A549 treated with DMSO at 1 μM for 4 hours (cell line): ENCODE measurements at places on chromosomes 13 and 19. TPM values are rescaled to one million over a fixed set of nuclear protein-coding genes. Genes with fewer than 3 reads are reported as not detected.

The CFAP97D2 gene
- total RNA-seq: not detected in 5 replicates

The APOC4 gene
- total RNA-seq: not detected in 5 replicates

The RNF113B gene
- not detected in 5 replicates for total RNA-seq

The IL4I1 gene
- 0.58 to 1.2 TPM (median 0.76 TPM) in 5 replicates for total RNA-seq

The GFY gene
- 0.07 to 0.22 TPM (median 0.18 TPM) in 4 of 5 replicates, not detected in the other for total RNA-seq

The GPR12 gene
- total RNA-seq: not detected in 5 replicates

The MLNR gene
- total RNA-seq: 0.25 to 0.66 TPM (median 0.53 TPM) in 5 replicates

The ZNF99 gene
- not detected in 5 replicates for total RNA-seq

The SMIM7 gene
- total RNA-seq: 66.7 to 75.4 TPM (median 74.2 TPM) in 5 replicates

The ZNF626 gene
- total RNA-seq: not detected in 5 replicates

The TIMM44 gene
- total RNA-seq: 23.8 to 33.8 TPM (median 29.2 TPM) in 5 replicates

The DKKL1 gene
- 0.33 to 0.78 TPM (median 0.62 TPM) in 5 replicates for total RNA-seq

The CPT1C gene
- total RNA-seq: 11.6 to 14.6 TPM (median 13.4 TPM) in 5 replicates

The OR7G2 gene
- not detected in 5 replicates for total RNA-seq

The TIMM29 gene
- total RNA-seq: 12.3 to 19.2 TPM (median 17.3 TPM) in 5 replicates

The PABPC3 gene
- 0.16 to 0.20 TPM (median 0.19 TPM) in 5 replicates for total RNA-seq

The ARRDC5 gene
- total RNA-seq: not detected in 5 replicates
